ENCODE measurements at places on chromosomes 5 and 9.

- DNase-seq: no peak
Measured at GRCh38 chr9:69330580-69330979, 5.6 kb downstream of the ENTREP1 start.

DNA sequence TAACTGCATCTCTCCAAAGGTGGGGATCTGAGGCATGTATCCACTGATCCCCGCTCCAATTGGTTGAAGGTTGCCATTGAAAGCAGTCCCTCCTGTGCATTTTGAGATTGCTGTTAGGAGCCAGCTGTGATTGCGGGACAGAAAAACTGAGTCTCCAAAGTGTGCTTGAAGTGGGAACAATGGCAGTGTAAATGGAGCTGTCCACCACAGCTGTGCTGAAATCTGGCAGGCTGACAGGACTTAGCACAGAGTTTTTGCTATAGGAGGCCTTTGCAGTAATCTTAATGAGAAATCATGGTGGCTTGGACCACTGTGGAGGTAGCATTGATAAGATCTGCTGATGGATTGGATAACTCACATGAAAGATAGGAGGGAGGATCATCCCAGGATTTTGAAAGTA is 3.3 kb downstream of the RNF20 start:
- no peak for DNase-seq

DNA sequence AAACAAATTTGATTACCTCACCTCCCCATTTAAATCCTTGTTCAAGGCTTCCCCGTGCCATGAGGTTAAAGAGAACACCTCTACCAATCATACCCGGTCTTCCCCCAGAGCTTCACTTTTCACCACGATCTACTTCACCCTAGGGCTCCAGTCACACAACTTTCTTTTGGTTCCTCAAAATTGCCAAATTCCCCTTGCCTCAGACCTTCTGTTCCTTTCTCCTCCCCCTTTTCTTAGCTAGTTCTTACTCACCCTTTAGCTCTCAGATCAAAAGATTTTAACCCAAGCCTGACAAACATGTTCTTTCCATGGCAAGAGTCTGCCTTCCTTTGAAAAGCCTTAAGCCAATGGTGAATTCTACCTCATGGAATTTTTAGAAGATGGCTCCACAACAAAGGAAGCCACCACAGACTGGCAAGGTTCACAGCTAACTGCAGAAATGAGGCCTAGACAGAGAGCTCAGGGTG is 56.7 kb downstream of the MAPKAP1 start:
- no peak for DNase-seq

GRCh38 chr9:23768861-23769260 is 57.2 kb downstream of the ELAVL2 start:
- no peak for DNase-seq

DNA sequence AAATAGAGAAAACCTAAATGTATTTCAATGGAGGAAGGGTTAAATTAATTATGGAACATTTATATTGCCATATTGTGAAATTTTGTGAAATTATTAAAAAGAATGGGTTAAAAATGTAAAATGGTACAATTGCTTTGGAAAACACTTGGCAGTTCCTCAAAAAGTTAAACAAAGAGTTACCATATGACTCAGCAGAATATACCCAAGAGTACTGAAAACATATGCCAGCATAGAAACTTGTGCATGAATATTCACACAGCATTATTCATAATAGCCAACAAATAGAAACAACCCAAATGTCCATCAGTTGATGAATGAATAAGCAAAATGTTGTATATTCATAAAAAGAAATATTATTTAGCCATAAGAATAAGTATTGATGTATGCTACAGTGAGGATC is 181.0 kb upstream of the MAST4 start:
- no peak for DNase-seq

GRCh38 chr5:41835645-41836044 is 34.6 kb downstream of the OXCT1 start:
- DNase-seq: no peak

GRCh38 chr9:12424243-12424642 is 268.9 kb upstream of the TYRP1 start:
- DNase-seq: no peak

- DNase-seq: no peak
Measured at GRCh38 chr5:57715296-57715695, 232.7 kb upstream of the ACTBL2 start.

DNA sequence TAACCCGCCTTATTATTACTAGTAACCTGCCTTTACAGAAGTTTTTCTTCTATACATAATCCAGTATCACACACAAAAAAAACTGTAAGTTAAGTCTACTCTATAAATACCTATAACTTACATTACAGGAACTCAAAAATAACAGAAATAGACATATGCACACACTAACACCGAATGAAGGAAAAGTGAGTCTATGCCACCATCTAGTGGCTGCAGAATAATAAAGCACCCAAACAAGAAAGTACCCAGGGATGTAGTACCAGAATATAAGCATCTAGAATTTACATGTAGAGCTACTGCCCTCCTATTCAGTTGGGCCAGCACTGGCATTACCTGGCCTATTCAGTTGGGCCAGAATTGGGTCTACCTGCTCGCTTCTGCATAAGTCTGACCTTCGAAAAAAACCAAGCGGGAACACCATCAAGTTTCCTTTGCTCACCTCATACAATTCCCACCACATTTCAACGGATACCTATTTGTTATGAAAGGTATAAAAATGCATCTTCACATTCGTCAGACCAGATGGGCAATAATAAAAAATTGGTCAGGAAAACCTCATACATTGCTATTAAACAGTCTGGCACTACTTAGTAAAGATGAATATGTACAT is 4.0 kb upstream of the NIPSNAP3A start:
- DNase-seq: peak; percentile 54

- no peak for DNase-seq
Measured at GRCh38 chr9:130114741-130115140, 57.5 kb upstream of the NCS1 start.

DNA sequence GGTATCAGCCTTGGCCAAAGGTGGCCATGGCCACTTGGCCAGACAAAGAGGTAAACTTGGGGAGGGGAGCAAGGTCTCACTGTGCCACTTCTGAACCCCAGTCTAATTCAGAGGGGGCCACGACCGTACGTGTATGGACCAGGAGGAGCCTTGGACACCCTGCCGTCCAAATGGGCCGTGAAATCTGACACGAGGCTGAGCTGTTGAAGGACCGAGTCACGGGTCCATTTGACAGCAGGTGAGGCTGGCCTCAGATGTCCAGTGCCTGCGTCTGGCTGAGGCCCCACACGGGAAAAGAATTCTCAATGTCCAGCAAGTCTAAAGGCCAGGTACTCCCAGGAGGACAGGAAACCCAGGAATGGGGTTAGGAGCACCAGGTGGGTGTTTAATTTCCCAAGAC is 17.7 kb downstream of the CMBL start:
- no peak for DNase-seq

GRCh38 chr9:90053027-90053426 is 448.2 kb downstream of the GADD45G start:
- DNase-seq: no peak

GRCh38 chr9:106310782-106311181 is 552.2 kb upstream of the ZNF462 start:
- no peak for DNase-seq

DNA sequence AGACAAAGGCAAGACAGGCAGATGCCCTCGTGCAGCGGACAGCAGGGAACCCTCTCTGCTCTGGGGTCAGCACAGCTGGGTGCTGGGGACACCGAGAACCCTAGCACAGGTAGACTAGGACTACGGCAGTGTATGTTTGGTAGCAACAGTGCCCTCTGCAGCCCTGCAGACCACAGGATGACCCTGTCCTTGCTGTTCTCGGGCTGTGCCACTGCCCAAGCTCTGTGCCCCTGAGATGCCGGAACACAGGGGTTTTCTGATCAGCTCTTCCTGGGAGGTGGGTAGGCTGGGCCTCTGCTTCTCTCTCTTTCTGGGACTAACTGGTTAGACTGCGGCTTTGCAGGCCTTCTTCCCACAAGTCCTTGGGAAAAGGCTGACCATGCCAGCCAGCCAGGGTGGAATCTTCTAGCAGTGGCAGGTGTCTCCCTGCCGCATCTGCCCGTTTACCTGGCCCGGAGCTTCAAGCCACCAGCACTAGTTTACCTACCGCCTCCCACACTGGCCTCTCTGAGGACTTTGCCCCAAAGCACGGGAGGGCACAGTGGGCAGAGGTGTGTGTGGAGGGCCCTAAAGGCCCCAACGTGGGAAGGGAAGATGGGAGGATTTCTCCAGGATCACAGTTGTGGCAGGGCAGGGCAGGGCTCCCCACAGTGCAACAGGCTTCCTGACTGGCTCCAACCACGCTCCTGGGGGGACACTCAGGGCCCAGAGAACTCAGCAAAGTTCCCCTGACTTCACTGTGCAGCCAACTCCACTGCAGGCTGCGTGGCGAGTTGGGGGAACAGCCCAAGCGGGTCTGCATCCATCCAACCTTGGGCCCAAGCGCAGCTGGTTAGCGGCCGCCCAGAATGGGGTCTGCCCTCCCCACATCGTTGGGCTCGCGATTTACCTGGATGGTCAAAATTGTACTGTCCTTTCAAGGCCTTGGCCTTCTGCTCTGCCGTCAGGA is 1.2 kb downstream of the UCK1 start:
- DNase-seq: no peak

DNA sequence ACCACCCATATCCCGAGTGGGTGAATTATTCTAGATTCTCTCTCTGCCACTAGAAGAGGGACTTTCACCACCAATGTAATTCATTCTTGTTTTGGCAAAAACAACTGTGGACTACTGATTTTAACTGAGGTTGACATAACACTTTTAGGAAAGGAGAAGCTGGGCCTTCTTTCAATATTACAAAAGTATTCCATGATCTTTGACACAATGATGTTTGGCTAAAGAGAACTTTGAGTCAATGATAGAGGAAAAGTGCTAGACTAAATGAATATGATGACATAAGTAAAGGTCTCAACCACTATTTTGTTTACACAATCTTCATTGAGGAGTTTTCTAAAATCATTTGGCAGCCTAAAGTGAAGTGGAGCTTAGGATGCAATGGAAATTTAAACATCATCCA is 336.9 kb upstream of the PDE4D start:
- no peak for DNase-seq

- DNase-seq: no peak
Measured at GRCh38 chr5:123283031-123283430, 140.2 kb downstream of the CEP120 start.

GRCh38 chr5:93358176-93358575 is 222.8 kb downstream of the NR2F1-AS1 start:
- DNase-seq: no peak

DNA sequence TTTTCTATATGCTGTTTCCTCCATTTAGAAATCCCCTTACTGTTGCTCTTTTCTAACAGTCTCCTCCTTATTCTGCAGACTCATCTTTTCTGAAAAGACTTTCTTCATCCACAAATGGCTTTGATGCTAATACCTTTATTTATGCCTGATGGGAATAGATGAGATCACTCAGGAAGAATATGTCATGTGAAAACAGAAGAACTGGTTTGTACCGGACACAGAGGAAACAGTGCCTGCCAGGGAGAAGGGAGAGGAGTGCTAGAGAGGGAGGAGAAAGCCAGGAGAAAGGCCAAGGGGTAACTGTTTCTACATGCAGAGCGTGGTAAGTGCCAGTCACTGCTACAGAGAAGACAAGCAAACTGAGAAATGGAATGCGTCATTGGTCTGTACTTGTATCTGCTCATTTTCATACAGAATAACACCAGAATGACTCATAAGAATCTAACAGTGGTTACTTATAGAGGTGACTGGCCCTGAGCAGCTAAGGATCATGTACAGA is 45.9 kb upstream of the PJA2 start:
- DNase-seq: no peak

- no peak for DNase-seq
Measured at GRCh38 chr5:127203818-127204217, 86.8 kb upstream of the MEGF10 start.

DNA sequence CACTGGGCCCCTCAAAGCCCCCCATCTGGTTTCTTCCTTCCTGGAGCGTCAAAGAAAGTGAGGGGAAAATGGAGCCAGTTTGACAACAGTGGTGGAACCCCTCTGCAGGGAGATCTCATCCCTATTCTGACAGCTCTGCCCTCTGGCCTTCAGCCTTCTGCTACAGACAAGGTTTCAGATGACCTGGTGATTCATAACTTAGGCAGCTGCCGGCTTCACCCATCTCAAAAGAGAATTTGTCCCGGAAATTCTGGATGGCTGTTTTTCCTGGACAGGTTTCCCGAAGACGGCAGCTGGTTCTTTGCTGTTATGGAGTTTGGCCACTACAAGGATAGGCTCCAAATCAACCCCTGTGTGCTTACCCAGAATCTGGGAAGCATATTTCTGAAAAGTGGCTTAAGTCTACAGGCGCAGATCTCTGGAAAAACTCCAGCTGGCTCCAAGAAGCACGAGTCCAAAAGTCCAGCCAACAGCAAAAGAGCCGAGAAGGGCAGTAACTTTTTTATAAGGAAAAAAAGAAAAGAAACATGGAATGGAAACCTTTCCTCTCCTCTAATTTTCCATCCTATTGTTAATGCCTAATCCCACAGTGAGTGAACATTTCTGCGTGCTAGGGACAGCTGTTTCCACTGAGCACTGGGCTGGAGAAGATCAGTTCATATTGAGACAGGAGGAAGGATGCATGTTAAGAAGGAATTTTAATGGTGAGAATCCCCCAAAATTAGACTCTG is 54.5 kb downstream of the ZNF366 start:
- no peak for DNase-seq

- DNase-seq: no peak
Measured at GRCh38 chr9:71690063-71690688, 78.1 kb downstream of the CEMIP2 start.

GRCh38 chr9:6689893-6690674 is 44.6 kb upstream of the GLDC start:
- DNase-seq: no peak

DNA sequence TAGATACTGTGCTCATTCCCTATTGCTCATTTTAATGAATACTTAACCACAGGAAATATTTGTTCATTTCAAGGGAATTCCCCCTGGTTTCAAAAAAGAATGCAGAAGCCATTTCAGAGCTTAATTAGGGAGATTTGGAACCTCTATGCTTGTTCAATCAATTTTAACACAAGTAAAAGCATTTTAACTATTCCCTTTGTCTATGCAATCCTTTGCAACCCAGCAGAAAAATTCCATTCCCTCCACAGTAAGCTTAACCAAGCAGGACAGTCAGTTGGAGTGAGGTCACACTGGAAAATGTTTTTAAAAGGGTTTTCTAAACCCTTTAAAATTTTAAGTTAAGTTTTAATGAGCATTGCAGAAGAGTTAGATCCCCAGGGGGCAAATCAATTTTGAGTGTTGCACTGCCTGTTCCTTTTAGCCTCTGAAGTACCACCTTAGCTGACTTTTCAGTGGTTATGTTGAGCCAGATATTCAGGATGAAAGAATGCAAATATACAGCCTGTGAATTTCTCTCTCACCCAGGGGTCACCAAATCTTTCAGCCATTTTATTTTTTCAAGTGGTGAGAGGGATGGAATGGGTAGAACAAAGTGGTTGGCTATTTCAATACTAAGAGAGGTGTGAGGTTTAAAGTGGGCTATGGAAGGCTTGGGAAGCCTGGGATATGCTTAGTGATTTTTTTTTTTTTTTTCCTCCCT is 356.2 kb upstream of the NUDT12 start:
- DNase-seq: no peak

- no peak for DNase-seq
Measured at GRCh38 chr9:124779368-124780059, 2.6 kb downstream of the OLFML2A start.

Data from NCI-H1694 treated with DMSO at 0.1 percent for 48 hours (cell line).